ENCODE measurements at places on chromosomes 4 and X.

GRCh38 chrX:79330022-79330421, 37.1 kb downstream of the ITM2A start:
- DNase-seq, result no peak

DNA sequence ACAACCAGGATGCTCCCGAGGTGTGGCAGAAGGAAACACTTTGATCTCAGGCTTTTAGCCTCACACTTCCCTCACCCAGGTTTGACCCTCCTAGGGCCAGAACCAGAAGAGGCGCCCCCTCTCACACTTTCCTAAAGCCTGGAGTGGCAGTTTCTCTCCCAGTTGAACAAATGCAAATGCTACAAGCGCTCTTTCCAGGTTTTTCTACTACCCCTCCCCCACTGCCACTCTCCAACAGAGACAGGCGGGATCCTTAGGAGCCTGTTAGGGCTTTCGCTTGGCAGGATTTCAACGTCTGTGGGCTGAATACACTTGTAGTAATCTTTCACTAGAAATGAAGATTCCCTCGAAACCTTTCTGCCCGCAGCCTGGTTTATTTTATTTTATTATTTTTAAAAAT, 2.4 kb downstream of the TSC22D3 start:
- no peak for DNase-seq

GRCh38 chr4:84366161-84366560, 132.9 kb downstream of the NKX6-1 start:
- no peak for DNase-seq

GRCh38 chrX:131821945-131822622, 201.0 kb upstream of the STK26 start:
- DNase-seq, result no peak

- DNase-seq, result no peak
Observed at GRCh38 chr4:108139089-108139488, 29.6 kb downstream of the LEF1 start.

DNA sequence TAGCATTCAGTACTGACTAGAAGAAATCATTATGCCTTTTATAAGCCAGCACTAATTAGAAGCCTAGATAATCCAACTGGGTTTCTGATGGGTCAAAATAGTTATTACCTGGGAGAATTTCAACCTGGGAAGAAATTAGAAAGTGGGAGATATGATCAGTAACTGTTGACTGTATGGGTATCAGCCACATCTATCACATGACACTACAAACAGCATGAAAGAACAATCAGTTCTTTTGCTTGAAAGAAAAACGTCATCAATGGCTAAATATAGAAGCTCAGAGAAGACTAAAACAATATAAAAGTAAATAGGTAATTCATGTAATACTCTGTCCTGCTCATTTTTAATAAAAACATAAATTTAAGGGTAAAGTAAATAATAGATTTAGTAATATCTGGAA, 145.1 kb downstream of the CAMK2D start:
- DNase-seq, result no peak

DNA sequence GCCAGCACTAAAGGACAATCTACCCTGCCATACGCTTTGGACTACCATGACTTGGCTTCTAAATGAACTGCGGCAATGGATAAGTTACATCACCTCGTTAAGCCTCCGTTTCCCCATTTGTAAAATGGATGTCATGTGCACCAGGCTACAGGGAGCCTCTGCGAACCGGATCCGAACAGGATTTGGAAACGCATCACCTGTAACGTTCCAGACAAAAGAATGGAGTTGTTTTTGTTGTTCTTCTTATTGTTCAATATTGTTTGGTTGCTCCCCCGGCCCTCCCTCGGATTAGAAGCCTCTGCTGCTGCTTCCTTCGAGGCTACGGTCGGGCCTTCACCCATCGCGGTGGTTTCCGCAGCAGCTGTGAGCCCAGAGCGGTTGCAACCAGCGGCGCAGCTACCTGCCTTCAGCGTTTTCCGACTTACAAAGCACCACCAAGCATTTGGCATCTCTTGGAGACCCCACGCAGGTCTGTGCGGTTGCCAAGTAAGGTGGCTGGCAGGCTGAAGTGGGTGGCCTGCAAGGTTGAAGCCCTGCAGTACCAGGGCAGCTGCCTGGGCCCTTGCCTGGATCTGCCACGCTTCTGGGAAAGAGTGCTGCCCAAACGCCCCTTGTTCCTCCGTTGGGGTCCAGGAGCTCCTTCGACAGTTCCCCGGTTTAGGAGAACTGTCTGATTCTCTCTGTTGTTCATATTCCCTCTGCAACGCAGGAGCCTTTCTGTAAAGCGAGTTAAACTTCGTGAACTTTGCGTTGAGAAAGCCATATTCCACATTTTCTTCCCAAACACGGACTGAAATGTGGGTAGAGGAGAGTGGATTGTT, 7.1 kb downstream of the NKX3-2 start:
- no peak for DNase-seq

DNA sequence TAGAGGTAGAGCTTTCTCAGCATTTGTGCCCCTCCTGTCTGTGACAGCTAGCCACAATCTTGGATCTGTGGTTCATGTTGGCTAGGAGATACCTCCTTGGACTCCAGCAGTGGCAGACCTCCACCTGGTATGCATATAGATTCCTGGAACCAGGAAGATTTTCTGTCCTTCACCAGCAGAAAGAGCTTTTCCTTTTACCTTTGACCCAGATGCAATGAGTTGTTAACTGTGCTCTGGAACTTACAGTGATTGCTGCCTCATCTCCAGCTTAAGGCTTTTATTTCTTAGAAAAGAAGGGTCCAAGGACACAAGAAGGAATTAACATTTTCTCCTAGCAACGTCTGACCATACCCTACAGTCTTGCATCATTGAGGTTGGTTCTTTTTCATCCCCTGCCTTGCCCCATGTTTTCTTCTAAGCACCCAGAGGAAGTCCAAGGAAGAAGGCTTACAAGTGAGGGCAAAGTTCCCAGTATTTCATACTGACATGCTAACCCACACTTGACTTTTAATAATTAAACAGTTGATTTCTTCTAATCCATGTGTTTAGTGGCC, 217.1 kb upstream of the ARHGAP24 start:
- no peak for DNase-seq

GRCh38 chr4:2786152-2786671, 6.7 kb upstream of the SH3BP2 start:
- no peak for DNase-seq

DNA sequence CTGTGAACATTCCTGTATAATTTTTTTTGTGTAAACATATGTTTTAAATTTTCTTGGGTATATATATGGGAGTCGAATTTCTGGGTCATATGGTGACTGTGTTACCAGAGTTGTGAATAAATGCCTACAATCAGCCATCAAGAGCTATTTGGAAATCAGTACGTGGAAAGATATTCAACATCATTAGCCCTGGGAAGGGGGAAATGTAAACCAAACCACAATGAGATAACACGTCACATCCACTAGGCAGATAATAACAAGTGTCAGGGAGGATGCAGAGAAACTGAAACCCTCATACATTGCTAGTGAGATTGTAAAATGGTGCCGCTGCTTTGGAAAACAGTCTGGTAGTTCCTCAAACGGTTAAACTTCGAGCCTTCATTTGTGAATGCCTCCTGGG, 43.9 kb downstream of the LUZP4 start:
- no peak for DNase-seq

- DNase-seq, result no peak
Observed at GRCh38 chrX:138128027-138128671, 562.2 kb downstream of the ZIC3 start.
